ENCODE measurements at places on chromosomes 2 and 18.

GRCh38 chr18:48580066-48580465, 41.2 kb downstream of the CTIF start:
- DNase-seq: no peak

DNA sequence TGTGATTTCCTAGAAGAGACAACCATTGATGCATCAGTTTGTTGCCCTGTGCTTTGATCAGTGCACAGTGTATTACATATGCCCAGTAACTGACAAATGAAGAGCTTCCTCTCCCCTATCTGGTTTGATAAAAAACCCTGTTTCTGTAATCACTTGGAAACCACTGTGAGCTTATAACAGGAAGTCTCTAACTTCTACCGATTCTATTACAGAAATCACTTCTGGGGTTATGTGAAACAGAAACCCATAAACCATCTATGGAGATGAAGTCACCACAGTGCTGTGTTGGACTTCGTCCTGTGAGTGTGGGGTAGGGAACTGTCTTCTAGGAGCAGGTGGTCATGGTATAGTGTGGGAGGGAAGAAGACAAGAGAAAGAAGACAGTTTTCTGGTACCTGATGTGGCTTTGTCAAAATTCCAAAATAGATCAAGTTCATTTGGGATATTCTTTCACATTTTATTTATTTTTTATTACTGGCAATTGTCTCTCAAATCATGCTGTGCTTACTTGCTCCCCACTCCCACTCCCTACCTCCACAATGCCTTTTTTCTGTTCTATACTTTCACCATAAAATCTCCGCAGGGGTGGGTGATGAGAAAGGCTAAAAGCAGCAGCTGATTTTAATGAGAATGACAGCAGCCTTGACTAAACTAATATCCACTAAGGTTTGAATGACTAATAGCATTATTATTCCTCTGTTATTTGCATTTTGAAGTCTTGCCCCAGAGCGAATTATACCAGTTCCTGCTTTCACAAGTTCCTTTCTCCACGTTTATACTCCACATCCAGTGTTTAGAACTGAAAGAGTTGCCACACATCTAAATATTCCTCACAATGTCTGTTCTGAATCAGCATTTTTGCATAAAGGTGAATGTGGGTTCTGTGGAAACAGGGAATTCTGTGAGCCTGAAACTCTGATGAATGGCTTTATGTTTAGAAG, 41.7 kb upstream of the RND3 start:
- DNase-seq: no peak

GRCh38 chr2:173493874-173494273, 139.2 kb downstream of the CDCA7 start:
- no peak for DNase-seq

- DNase-seq: no peak
These were observed 66.2 kb downstream of the REEP1 start for GRCh38 chr2:86271248-86271647.

GRCh38 chr18:59123588-59124369, 15.9 kb upstream of the SEC11C start:
- DNase-seq: no peak

DNA sequence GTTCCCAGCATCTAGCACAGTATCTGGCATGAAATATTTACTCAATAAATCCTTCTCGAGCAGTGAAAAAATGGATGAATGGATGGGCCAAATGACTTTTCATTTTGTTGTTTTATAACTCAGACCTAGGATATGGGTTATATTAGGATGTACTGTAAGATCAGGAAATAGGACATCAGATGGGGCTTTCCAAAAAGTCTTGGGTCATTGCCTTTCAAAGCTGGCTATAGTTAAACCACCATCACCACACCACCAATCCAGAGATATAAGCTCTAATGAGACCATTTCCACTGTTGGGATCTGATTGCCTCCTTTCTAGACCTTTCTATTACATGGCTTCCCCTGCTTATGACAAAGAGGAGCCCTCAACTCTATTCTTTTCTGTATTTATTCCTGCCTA, 525.0 kb upstream of the TCF4 start:
- DNase-seq: no peak

GRCh38 chr2:220935789-220936321, 636.2 kb downstream of the EPHA4 start:
- no peak for DNase-seq

GRCh38 chr2:133389569-133389968, 178.7 kb downstream of the NCKAP5 start:
- no peak for DNase-seq

GRCh38 chr2:222884114-222884771, 23.4 kb downstream of the ACSL3 start:
- no peak for DNase-seq

DNA sequence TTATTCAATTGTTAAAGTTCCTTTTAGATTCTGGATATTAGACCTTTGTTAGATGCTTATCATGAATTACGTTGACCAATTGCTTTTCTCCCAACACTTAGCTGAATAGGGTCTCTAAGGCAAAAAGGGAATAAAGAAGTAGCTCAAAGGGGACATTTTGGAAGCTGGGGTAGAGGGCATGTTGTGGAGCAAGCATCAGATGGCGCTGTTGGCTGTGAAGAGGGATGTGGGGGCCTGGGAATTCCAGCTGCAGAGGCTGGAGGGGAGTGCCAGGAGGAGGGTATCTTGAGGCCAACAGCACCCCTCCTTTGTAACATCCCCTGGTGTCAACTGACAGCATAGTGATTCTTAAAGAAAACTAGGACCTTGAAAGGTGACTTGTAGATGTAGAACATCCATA, 198.2 kb downstream of the ADCYAP1 start:
- no peak for DNase-seq

GRCh38 chr2:156473445-156473844, 37.3 kb downstream of the GPD2 start:
- no peak for DNase-seq

- peak; percentile 54 for DNase-seq
These were observed 453 bp upstream of the ANTXR1 start for GRCh38 chr2:69012310-69013141.

- DNase-seq: no peak
These were observed 50.2 kb upstream of the CABLES1 start for GRCh38 chr18:23085066-23085465.

DNA sequence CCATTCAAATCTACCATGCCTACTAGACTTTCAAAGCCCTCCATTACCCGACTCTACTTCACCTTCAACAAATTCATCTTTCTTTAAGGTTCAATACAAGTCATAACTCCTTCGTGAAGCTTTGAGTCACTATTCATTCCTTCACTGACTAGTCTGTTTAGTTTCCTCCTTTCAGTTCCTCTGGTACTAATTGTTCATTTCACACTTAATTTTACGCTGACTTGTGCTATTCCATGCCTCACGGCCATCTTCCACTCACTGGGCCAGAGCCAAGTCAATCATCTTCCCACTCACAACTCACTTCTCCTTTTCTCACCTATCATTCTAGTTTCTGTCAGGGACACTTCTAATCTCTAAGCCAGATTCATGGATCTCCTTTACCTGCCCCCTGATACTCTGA, 136.2 kb downstream of the MTX2 start:
- no peak for DNase-seq

DNA sequence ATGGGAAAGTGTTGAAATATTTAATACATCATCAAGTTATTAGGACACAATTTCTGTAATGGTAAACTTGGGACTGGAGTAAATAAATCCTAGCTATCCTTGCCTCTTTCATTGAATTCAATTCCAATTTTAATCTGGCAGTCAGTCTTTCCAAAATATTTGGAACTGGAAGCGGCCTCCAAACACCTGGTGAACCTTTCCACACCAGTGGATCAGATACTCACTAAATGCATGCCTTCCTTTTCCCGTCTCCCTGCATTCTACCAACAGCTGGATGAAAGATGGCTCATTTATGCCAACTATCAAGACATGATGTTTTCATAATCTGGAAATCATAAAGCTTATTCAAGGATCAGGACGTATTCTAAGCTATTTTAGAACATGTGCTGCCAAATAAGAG, 488.2 kb upstream of the SPHKAP start:
- no peak for DNase-seq

DNA sequence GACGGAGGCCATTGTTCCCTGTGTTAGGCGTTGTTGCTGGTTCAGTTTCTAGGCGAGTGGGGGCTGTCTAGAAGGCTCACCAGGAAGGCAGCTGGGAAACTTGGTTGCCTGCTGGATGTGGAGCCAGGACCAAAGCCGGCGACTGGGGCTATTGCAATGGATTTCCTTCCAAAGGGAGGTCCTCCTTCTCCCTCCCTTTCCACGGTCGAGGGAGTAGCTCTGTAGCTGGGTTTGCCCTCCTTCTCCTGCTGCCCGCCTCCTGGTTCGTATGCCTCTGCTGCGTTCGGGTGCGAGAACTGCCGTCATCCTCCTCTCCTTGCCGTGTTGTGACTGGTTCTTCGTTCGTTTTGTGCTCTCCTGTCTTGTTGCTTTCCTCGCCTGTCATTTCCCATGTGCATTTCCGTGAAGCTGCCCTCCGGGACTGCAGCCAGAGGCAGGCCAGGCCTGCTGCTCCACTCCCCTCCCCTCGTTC, 203.4 kb downstream of the NEDD4L start:
- no peak for DNase-seq

- no peak for DNase-seq
These were observed 53.9 kb downstream of the WDSUB1 start for GRCh38 chr2:159232456-159233170.

DNA sequence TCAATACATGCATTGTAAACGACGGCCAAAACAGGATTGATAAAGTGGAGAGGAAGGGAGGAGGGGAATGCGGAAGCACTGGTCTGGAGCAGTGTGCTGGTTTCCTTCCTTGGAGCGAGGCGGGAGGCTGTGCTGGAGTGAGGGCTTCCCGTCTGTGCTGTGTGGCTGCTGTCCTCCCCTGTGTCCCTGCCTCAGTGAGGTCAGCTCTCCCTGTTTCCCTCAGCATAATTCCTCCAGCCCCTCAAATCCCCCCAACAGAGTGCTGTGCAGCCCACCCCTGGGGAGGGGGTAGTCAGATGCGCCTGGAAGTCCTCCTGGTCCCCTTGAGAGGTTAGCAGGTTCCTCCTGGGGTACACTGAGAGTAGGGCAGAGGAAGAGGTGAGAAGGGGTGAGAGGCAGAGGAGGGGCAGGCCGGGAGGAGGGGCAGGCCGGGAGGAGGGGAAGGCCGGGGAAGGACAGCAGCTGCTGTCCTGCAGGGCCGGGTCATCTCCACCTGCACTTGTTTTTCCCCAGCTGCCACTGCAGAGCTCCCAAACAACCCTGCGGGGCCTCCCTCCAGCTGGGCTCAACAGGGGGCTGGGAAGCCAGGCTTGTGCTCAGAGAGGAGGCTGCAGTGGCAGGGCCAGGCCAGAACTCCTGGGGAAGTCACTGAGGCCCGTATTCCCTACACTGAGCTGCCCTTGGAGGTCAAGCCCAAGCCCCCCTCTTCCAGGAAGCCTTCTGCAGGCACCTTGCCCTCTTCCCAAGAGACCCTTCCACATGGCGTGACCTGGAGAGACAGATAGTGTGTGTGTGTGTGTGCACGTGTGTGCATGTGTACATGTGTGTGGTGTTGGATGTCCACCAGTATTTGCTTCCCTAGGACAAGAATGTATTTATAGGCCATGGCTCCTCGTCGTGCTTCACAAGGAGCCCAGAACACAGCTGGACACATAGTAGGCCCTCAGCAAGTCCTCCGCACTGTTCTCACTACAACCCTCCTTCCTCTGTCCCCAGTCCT, 13.2 kb upstream of the ATP6V1B1 start:
- no peak for DNase-seq

- peak; percentile 21 for DNase-seq
These were observed 48.0 kb upstream of the ID2 start for GRCh38 chr2:8633735-8634313.

- no peak for DNase-seq
These were observed 19.8 kb upstream of the MGAT4A start for GRCh38 chr2:98750593-98751282.

DNA sequence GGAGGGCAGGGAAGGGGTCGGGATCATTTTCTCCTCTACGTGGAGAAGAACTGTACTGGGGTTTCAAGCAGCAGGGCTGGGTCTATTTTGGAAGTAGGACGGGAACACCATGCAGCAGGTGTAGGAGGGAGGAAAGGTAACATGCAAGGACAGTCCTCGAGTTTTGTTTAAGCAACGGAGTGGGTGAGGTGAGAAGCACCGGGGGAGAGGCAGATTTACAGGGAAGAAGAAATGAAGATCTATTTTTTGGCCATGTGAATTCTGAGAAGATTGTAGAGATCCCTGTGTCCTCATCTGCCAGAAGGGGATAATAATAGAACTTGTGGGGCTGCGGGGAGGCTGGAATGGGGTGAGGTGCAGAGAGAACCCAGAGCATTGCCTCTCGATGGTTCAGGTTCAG, 85.6 kb downstream of the INPP5D start:
- DNase-seq: no peak

DNA sequence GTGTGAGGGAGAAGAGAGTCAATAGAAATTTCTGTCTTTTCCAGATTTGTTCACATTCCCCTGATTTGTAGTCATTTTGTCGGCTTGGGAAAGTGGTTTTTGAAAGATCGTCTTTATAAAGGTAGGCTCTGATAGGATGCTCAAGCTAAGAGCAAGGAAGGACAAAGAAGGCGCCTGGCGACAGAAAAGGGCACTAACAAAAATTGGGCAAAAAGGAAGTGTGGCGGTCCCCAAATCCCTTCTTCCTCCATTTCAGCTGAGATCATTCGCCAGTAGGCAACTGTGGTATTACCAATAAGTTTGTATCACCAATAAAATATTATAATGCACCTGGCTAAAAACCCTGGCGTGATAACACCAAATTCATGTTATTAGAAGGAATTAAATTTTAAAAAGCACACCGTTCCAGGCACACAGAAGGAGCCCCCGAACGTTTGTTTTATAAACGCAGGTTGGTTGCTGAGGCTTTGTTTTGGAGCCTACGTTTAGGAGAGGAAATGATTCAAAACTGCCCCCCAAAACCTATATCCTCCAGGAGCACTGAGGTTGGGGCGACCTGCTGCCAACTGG, 756 bp upstream of the PTPN4 start:
- DNase-seq: no peak

- no peak for DNase-seq
These were observed 113.8 kb downstream of the AGAP1 start for GRCh38 chr2:235607546-235608199.

GRCh38 chr2:69567157-69567908, 76.2 kb downstream of the AAK1 start:
- no peak for DNase-seq

GRCh38 chr2:239215136-239215925, 185.5 kb downstream of the HDAC4 start:
- DNase-seq: no peak

GRCh38 chr2:239003624-239004273, 155.9 kb downstream of the TWIST2 start:
- DNase-seq: no peak

DNA sequence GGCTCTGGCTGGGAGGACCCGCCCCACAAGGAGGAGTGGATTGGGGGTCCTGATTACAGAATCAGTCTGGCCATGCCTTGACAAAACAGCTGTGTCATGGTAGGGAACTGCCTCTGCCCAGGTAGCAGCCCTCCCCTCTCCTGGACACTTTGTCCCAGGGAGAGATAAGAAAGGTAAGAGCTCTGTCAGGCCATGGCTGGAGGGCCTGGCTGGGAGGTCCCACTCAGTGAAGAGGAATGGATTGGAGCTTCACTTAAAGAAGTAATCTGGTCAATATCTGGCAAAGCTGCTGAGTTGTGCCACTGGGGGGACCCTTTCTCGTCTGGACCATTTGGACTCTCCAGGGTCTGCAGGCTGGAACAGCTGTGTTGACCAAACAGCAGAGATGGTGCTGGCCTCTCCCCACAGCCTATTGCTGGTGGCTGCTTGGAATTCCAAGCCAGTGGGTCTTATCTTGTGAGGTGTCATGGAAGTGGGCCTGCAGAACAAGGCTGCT, 75.4 kb downstream of the EPC2 start:
- no peak for DNase-seq

All from stimulated activated naive CD8-positive, alpha-beta T cell treated with anti-CD3 and anti-CD28 coated beads, Interleukin-15, Interleukin-2, amounts not matched to agents 100 U/mL and 50 U/mL, for 24 hours (primary cell).